ENCODE measurements at places on chromosomes 4 and X.

- DNase-seq: no peak
These were observed 11.0 kb downstream of the FAT1 start for GRCh38 chr4:186712690-186713089.

DNA sequence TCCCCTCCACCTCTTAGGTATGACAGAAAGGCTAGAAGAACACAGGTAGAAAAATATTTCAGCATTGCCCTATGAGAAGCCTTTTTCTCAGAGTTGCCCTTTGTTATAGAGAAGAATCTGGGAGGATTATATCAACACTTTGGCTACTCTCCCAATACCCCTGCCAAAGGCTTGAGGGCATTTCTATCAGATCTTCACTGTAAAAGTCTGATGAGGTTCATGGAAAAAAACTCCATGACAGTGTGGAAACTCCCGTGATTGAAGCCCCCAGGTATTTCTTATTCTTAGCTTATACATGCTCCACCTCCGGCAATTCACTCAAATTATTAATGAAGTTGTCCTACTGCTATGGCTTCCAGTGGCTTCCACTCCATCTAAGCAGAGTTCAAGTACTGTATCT is 753.6 kb downstream of the CENPC start:
- DNase-seq: no peak

- no peak for DNase-seq
These were observed 289.0 kb downstream of the STIM2 start for GRCh38 chr4:27149541-27150212.

DNA sequence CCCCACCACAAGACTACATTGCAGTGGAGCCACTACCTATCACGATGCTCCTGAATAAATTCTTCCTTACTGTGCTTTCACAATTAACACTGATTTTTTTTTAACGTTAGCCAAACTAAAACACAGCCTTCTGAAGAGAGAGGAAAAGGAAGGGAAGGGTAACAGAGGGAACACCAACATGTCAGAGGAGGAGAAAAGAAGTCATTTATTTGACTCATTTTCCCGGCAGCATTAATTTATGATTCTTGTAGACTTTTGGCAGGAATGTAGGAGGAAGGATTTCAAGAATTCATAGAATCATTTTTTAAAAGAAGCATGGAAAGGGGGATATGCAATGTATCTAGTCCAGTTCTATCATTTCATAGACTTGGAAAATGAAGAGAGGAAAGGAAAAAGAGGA is 74.3 kb upstream of the IQCM start:
- no peak for DNase-seq

DNA sequence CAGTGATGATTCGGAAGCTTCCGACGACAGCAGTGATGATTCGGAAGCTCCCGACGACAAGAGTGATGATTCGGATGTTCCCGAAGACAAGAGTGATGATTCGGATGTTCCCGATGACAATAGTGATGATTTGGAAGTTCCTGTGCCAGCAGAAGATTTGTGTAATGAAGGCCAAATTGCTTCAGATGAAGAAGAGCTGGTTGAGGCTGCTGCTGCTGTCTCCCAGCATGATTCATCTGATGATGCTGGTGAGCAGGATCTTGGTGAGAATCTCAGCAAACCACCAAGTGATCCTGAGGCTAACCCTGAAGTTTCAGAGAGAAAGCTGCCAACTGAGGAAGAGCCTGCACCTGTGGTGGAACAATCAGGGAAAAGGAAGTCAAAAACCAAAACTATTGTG is 14.2 kb downstream of the CXCR3 start:
- no peak for DNase-seq

DNA sequence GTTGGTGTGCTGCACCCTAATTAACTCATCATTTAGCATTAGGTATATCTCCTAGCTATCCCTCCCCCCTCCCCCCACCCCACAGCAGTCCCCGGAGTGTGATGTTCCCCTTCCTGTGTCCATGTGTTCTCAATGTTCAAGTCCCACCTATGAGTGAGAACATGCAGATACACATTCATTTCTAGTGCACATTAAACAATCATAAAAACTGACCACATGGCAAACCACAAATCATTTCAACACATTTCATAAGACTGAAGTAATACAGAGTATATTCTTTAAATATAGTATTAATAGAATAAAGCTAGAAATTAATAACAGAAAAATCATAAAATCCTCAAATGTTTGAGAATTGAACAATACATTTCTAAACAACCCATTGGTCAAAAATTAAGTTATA is 34.1 kb downstream of the PRKG2 start:
- DNase-seq: no peak

- no peak for DNase-seq
These were observed 93.4 kb downstream of the TMA16 start for GRCh38 chr4:163587867-163588266.
